Smooth muscle cell of trachea (primary cell): ENCODE measurements at places on chromosomes 12 and 14. TPM values are rescaled to one million over a fixed set of nuclear protein-coding genes. Genes with fewer than 3 reads are reported as not detected.

Gene CRACR2A
- total RNA-seq = 13.1 and 15.0 TPM in 2 replicates

Gene METTL1
- 3.6 and 6.3 TPM in 2 replicates for total RNA-seq

Gene LIN7A
- 12.4 and 19.7 TPM in 2 replicates for total RNA-seq

Gene STON2
- 25.2 and 46.1 TPM in 2 replicates for total RNA-seq

Gene EML1
- total RNA-seq = 72.9 and 163 TPM in 2 replicates

Gene CD69
- total RNA-seq = not detected in 2 replicates

Gene FOXM1
- total RNA-seq = 2.8 and 22.5 TPM in 2 replicates

Gene INF2
- 74.6 and 86.8 TPM in 2 replicates for total RNA-seq

Gene MGP
- total RNA-seq = 3.5 and 4.1 TPM in 2 replicates

Gene LRP1-AS
- not detected in 2 replicates for total RNA-seq

Gene HELB
- total RNA-seq = 2.6 and 6.0 TPM in 2 replicates

Gene KLRG1
- 0.33 and 1.0 TPM in 2 replicates for total RNA-seq

Gene OR6J1
- total RNA-seq = under 0.01 TPM in 1 of 2 replicates, not detected in the other

Gene NEUROD4
- total RNA-seq = not detected in 2 replicates

Gene VDR
- 6.5 and 17.0 TPM in 2 replicates for total RNA-seq

Gene OASL
- total RNA-seq = 0.15 and 0.33 TPM in 2 replicates

Gene HSPA2
- 2.5 and 2.8 TPM in 2 replicates for total RNA-seq
